AML-193 (cell line): ENCODE measurements at places on chromosomes 2 and 18.

GRCh38 chr2:53467467-53468180 lies 300.0 kb upstream of the CHAC2 start:
- no peak for DNase-seq

GRCh38 chr2:201203916-201204654 lies 21.1 kb downstream of the CASP10 start:
- DNase-seq = no peak

DNA sequence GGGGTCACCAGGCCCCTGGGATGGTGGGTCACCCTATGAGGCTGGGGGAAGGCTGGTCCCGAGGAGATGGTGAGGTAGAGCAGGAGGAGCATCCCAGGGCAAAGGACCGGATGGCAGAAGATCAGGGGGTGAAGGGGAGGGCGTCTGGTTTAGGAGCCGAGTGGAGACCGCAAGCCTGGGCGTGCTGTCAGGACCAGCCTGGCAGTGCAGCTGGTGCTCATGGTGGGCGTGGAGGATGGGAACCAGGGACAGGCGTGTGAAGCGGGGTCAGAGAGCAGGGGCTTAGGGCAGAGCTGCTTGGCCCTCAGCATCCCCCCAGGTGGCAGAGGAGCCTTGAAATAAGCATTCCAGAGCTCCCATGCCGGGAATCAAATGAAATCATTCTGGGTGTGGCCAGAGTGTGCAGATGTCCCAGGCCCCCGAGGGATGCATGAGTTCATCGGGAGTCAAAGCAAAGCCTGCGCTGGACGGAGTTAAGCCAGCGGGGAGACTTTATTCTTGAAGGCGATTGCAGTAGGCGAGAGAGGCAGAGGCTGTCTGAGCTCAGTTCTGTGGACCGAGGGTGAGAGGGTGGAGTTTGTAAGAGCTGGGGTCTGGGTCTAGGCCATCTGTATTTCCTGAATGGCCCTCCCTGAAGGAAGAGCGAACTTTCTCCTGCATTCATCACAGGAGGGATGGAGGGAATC lies 33.1 kb upstream of the MBP start:
- DNase-seq = no peak

DNA sequence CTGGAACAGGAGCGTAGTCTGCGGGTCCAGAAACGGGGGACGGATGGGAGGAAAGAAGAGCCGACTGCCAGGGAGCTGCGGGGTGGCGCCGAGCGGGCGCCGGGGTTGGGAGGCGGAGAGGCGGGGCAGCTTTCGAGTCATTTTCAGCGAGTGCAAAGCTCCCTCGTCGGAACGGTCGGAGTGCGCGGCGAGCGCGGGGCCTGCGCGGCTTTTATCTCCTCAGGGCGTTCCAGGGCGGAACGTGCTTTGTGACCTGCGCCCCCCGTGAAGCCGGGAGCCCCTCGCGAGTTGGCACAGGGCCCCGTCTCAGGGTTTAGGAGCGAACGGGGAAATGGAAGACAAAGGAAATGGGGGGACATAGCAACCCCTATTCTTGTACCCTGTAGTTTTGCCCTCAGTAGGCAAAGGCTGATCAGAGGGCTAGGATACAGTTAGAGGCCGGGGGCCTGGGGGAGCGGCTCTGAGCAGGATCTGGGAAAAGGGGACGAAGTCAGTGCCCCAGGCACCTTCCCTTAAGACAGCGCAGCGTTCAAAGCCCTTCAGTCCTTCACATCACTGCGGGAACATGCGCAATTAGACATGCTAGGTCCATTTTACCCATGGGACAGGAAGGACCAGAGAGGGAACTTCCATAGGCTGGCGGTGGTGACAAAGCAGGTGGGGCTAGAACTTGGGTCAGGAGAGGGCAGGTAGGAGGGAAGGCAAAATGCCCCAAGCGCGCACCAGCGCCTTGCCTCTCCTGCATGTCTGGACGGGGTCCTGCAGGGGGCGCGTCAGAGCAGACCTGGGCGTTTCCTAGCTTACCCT lies 60.1 kb upstream of the IL1RL1 start:
- no peak for DNase-seq

DNA sequence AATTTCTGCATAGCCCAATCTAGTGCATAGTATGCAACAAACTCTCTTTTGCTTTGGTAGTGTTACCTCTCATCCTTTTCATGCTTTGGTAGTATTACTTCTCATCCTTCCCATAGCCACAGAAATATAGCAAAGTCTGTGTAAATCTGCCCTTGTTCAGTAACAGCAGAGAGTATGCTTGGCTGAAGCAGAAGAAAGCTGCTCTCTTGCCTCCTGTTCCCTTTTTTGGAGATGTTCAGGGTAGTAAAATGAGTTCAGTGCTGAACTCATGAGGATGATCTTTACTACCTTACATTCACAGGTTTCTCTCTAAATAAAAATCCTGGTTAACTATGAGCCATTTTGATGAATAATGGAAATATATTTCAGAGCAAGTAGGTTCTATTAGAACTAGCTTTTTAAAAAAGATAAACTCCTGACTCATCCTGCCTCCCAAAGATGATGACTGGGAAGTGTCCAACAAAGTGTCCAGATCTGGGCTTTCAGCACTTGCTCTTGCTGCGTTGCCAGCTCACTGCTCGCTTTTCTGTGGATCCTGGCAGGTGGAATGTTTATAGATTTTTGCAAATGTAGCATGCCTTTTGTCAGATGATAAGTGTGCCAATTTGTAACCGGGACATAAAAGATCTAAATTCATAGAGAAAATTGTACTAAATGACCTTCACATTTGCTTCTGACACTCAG lies 29.4 kb upstream of the CHMP3 start:
- DNase-seq = no peak

- DNase-seq = no peak
These were observed 208.4 kb downstream of the ZNF407 start for GRCh38 chr18:74806073-74806472.

DNA sequence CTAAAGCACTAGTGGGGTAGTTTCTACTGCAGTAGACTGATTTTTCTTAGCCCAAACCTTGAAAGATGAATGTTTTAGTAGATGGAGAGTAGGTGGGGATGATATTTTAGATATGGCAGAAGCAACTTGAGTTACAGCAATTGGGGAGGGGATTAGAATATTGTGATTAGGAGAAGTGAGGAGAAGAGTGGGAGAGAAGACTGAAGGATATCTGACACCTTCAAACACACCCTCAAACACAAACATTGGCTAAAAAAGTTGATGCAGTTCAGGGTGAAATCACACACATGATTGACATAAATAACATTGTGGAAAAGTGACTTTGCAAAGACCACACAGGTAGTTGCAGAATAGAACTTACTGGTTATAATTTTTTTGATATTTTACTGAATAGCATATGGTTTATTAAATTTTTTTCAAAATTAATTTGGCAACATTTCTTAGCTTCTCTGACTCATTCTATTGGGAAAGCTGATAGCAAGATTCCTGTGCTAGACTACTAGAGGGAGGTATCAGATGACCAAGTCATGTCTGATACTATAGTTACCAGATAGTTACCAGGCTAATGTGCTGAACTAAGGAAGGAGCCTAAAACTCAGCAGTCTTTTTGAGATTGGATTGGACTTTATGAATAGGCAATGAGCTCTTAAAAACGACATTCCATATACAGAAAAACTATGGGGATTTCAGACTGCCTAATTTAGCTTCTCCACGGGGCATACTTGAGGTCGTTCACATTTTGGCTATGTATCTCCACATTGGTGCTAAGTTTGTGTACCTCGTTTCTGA lies 73.0 kb downstream of the ACTR3 start:
- no peak for DNase-seq

GRCh38 chr18:58168221-58168620 lies 124.2 kb downstream of the NEDD4L start:
- DNase-seq = no peak

DNA sequence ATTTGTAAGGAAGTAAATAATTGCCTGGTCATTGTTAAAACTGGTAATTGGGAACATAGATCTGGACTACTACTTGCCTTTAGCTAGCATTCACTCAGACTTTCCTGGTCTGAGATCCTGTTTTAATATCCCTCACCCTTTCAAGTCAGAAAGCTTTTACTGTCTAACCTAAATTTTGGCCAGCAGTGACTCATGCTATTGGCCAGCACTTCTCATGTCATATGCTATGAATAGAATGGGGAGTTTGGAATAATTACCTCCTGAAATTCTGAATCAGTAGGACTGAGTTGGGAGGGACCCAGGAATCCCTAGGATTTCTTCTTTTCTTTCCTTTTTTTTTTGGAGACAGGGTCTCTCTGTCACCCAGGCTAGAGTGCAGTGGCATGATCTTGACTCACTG lies 19.3 kb downstream of the STK36 start:
- DNase-seq = no peak

- no peak for DNase-seq
These were observed 3.8 kb downstream of the ANKMY1 start for GRCh38 chr2:240553956-240554480.

- DNase-seq = no peak
These were observed 225.3 kb upstream of the PXDN start for GRCh38 chr2:1969701-1970015.

DNA sequence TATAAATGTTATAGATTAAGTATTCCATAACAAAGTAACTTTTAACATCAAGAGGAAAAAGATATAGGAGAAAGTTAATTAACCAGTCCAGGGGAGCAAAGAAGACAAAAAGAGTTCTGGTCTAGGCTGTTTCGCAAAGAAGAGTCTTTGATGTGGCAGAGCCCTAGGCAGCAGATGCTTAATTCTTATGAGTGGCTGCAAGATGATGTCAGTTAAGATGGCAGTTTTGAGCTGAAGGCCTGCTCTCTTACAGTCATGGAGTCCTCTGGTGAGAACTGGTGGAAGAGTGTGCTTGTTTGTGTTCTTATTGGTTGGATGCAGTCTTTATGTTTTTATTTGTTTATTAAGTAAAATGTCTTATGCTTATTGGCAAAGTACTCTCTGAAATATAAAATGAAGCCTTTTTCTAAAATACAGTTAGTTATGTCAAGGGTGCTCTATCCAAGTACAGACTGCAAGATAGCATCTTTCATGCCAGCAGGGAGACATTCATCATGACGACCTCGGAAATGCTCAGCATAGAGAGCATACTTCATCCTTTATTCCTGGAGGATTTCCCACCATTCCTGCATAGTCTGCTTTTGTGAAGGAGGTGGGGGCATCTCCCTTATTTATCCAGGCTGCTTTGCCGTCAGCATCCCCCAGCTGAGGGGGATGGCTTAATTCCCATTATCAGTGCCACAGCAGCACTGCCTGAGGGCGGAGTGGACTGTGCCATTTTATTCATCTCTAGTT lies 38.9 kb upstream of the SERPINE2 start:
- no peak for DNase-seq

GRCh38 chr2:199590321-199591203 lies 132.8 kb upstream of the SATB2 start:
- DNase-seq = no peak
